CD4-positive, alpha-beta T cell treated with Interleukin-2 at 100 ng/mL for 4 hours (primary cell): ENCODE measurements at places on chromosomes 16 and 17.

DNA sequence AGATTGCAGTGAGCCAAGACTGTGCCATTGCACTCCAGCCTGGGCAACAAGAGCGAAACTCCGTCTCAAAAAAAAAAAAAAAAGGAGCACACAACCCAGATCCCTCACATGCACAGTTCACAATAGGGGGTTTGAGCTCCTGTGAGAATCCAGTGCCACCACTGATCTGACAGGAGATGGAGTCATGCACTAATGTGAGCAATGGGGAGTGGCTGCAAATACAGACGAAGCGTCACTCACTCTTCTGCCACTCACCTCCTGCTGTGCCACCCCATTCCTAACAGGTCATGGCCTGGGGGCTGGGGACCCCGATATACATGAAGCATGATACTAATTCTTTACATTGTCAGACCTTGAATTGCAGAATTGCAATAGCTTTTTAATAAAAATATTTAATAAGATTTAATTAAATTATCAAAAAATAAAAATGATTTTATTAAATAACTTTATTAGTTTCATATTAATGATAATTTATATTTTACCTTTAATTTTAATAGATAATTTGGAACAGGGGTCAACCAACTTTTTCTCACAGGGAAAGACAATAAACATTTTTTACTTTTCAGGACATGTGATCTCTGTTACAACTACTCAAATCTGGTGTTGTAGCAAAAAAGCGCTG lies 171.4 kb downstream of the COPRS start:
- DNase-seq, result no peak

DNA sequence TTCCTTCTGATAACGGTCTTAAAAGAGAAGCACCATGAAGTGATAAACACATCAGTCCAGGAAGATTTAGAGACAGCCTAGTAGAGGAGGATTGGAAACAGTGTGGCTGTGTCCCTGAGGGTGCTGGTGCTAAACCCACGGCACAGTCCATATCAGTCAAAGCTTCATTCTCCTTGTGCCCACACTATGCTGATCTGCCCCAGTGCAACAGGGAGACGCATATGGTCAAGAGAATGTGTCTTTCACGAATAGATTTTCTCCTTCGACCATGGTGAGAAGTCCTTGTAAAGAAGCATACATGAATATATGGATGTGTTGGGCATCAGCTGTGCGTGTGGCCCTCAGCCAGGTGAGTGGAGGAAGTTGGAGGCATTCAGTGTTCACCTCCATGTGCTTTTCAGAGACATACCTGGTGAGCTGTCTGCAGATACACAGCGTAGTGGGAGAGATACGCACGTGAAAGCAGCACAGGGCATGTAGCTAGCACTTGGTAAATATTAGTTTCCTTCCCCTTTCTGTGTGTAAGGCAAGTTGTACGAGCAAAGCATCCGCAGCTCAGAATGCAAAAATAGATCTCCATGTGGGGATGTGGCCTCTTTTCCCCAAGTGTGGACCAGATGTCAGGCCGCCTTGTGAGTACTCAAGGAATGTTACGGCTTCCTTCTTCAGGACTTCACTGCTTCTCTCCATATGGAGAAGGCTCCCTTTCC lies 29.4 kb downstream of the HLF start:
- DNase-seq, result no peak

DNA sequence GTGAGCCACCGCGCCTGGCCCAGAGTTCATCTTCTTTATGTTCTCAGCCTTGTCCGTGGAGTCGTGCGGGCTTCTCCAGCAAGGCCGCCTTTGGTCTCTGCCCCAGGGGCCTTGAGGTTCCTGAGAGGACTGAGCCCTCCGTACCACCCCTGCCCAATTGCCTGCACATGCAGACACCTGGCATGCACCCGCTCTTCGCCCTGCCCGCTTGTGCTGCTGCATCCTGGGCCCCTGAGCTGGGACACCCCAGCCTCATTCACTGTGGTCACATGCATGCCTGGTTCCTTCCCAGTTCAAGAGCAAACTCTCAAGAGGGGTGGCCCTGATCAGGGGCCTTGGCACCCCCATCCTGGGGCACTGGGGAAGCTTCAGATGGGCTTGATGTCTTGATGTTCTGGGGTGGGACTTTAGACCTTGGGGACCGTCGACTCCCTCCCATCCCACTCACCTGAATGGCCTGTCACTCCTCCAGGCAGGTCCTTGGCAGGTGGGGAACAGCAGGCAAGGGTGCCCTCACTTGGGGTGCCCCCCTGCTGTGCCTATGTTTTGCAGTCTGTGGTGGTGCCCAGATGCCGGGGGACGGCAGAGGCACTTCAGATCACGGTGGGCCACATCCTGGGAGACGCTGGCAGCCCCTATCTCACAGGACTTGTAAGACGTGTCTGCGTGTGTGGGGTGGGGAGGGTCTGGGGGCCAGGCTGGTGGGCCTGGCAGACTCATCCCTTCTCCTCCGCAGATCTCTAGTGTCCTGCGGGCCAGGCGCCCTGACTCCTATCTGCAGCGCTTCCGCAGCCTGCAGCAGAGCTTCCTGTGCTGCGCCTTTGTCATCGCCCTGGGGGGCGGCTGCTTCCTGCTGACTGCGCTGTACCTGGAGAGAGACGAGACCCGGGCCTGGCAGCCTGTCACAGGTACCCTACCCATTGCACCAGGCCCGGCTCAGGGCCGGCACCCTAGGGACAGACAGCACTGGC lies 12.7 kb upstream of the SPNS2 start:
- DNase-seq, result peak; percentile 55

DNA sequence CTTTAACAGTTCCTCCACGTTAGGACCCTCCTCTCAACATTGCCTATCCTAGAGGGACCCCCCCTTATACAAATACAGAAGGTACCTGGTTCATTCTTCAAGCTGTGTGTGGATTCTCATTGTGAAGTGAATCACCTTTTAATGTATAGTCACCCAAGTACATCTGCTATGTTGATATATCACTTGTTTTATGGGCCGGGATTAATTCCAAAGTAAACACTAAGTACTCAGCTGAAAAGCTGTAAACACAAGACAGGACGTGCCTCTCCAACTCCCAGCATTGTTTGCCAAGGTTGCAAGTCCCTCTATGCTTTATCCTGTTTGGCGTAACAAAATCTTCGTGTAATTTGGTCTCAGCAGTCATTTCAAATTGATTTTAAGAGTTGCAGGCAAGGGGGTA lies 123.6 kb downstream of the RBFOX1 start:
- no peak for DNase-seq

GRCh38 chr16:66562986-66563385 lies 3.3 kb upstream of the CMTM1 start:
- no peak for DNase-seq

DNA sequence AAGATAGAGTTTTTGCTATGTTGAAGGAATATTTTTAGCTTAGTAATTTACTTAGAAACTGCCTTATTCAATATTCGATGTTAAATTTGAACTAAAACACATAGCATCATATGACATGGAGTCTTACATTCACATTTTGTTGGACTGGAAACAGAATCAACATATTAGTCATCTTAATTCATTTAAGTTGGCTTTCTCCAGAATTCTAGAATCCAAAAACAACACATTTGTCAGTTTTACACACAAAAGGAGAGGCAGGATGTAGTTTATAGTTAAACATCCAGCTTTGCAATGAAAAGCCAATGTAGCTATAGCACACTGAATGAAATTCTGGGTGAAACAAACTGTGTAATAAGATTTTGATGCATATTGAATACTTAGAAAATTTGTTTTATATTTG lies 43.3 kb downstream of the WWOX start:
- DNase-seq, result no peak
